ENCODE measurements at places on chromosomes 11 and 22. TPM values are rescaled to one million over a fixed set of nuclear protein-coding genes. Genes with fewer than 3 reads are reported as not detected.

GRCh38 chr11:111347723-111348115 lies 31.4 kb downstream of the POU2AF1 start:
- H3K27me3 ChIP-seq = no peaks in the 10 kb centered on the region
- H3K4me1 ChIP-seq = 0 out of 2 replicates have a peak, but pooled peaks cover 2% of the 10 kb centered on the region
- no peaks in the 10 kb centered on the region for H3K36me3 ChIP-seq
- no peak for DNase-seq
- no peak overlapping the region for H3K27ac ChIP-seq

GRCh38 chr11:62985041-62985750 lies 429 bp upstream of the SLC22A6 start:
- DNase-seq = no peak
- no peaks in the 10 kb centered on the region for H3K36me3 ChIP-seq
- H3K4me1 ChIP-seq = no peaks in the 10 kb centered on the region
- peaks cover 4% of the 10 kb centered on the region for H3K27me3 ChIP-seq

DNA sequence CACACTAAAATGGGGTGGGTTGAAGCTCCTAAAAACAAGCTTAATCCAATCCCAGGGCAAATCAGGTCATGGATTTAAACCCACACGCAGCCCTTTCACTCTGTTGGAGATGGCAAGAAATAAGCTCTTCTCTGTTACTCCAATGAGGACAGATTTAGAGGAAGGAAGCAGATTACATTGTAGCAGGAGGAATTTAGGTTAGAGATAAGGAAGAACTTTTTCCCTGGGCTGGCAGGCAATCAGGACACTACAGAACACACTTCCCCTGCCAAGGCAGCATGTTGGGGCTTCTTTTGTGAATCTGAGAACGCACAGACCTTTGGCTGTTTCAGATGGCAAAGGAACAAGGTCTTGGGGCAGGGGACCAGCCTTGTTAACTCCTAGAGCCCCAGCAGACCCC lies 46.2 kb downstream of the C11orf58 start:
- no peaks in the 10 kb centered on the region for H3K27me3 ChIP-seq
- H3K27ac ChIP-seq = no peak overlapping the region
- DNase-seq = no peak
- no peaks in the 10 kb centered on the region for H3K36me3 ChIP-seq
- peaks cover 12% of the 10 kb centered on the region for H3K4me1 ChIP-seq
- no peak overlapping the region for H3K4me3 ChIP-seq

DNA sequence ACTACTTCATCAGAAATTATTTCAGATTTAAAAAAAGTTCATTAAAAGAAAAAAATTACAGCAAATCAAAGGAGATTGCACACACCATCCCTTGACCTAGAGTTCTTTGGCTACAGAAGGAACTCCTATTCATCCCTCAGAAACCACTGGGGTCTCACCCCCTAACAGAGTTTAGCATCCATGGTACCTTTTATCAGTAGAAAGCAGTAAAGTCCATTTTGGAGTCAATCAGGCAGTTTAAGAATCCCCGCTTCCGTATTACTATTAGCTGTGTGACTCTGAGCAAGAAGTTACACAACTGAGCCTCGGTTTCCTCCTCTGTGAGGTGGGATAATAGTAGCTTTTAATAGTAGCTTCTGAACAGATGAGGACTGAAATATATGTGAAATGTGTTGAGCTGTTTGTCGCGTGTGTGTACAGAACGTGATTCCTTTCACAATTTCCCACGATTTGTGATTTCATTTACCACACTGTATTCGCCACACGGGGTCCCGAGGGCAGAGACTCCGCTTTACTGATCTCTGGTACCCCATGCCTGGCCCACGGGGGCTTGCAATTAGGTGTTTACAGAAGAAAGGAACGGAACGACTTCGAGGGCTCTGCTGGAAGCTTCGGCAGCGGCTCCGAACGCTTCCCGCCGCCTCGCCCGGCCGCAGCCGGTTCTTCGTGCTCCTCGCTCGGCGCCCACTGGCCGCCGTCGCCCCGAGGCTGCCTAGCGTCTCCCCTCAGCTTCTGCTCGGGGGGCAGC lies 72.5 kb upstream of the ZBED5 start:
- DNase-seq = peak; percentile 41
- H3K36me3 ChIP-seq = no peaks in the 10 kb centered on the region
- H3K4me3 ChIP-seq = peak overlapping the region; percentile 72
- H3K4me1 ChIP-seq = peaks cover 26% of the 10 kb centered on the region

DNA sequence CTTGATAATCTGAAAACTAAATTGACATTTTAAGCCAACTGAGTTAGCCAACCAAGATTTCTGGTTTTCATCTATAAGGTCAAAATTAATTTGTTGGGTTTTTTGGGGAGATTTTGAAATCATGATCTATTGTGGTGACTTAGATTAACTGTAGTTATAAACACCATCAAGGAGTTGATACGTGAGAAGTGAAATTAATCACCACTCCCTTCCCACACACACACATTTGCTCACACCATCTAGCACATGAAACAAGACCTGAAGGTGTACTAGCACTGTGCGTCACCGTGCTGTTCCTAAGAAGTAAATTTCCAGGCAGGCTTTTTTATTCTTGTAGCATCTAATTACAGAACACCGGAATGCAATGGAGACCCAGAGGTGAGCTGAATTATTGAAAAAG lies 2.1 kb downstream of the OR5B21 start:
- no peak for DNase-seq
- H3K4me3 ChIP-seq = no peak overlapping the region
- no peaks in the 10 kb centered on the region for H3K36me3 ChIP-seq
- H3K4me1 ChIP-seq = peaks cover 4% of the 10 kb centered on the region
- H3K27ac ChIP-seq = no peak overlapping the region
- H3K27me3 ChIP-seq = no peaks in the 10 kb centered on the region

DNA sequence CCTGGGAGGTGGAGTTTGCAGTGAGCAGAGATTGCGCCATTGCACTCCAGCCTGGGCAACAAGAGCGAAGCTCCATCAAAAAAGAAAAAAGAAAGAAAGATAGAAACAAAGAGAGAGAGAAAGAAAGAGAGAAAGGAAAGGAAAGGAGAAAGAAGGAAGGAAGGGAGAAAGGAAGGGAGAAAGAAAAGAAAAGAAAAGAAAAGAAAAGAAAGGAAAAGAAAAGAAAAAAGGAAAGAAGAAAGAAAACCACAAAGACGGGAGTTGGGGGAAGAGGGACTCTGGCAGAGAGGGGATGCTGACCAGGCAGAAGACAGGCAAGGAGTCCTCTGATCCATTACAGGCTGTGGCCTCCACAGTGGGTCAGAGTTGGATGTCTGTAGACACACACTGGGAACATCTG lies 18.8 kb upstream of the SLCO2B1 start:
- peaks cover 4% of the 10 kb centered on the region for H3K36me3 ChIP-seq
- H3K27ac ChIP-seq = no peak overlapping the region

DNA sequence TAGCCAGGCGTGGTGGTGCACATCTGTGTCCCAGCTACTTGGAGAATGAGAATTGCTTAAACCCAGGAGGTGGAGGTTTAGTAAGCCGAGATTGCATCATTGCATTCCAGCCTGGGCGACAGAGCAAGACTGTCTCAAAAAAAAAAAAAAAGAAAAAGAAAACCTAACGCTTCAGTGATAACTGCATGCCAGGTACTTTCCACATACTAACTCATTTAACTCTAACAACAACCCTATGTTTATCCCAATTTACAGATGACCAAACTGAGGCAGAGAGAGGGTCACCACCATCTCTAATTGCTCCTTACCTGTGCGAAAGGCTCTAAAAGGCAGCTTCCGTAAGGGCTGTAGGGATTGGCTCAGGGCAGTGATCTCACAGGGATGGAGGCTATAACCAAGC lies 11.6 kb downstream of the PISD start:
- H3K36me3 ChIP-seq = peaks cover 38% of the 10 kb centered on the region
- no peak overlapping the region for H3K4me3 ChIP-seq
- H3K27me3 ChIP-seq = no peaks in the 10 kb centered on the region
- peaks cover 15% of the 10 kb centered on the region for H3K4me1 ChIP-seq
- no peak for DNase-seq

GRCh38 chr22:43627485-43628213 lies 184.5 kb downstream of the EFCAB6 start:
- H3K4me1 ChIP-seq = peaks cover 18% of the 10 kb centered on the region
- no peak overlapping the region for H3K4me3 ChIP-seq
- DNase-seq = no peak
- H3K27ac ChIP-seq = no peak overlapping the region
- H3K27me3 ChIP-seq = no peaks in the 10 kb centered on the region

DNA sequence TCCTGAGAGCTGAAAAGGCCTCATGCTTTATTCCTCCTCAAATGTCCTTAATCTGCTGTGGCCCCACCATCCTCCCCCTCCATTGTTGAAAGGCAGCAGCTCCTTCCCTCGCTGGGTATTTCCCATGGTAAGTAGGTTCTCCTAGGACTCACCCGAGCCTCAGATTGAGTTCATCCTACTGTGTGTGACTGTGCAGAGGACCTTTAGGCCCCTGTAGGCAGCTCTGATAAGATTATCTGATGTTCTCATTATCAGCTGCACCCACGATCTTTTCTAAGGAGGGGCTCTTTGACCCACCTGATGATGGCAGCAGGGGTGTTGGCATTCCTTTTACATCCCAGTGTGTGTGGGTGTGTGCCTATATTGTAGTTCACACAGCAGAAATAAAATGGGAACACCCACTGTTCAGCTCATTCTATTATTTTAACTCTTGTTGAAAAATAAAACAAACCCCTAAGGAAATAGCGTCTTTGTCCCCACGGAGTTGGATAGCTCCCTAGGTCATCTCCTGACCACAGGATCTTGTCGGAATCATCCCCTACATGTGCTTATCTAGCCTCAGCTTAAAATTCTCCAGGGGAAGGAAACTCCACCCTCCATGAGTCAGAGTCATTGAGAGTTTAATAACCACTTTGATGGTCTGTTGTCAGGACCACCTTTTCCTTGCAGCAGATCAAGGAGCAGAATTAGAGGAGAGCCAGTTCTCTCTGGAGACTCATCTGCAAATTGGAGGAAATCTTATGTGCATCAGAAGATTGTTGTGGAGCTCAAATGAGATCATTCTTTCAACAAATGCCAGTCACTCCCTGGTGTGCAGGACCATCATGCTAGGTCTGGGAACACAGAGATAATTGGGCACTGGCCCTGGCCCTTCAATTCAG lies 19.3 kb downstream of the ENDOD1 start:
- no peak overlapping the region for H3K27ac ChIP-seq
- H3K4me3 ChIP-seq = no peak overlapping the region
- no peaks in the 10 kb centered on the region for H3K36me3 ChIP-seq
- no peak for DNase-seq

GRCh38 chr11:111209543-111210355 lies 35.8 kb upstream of the POU2AF2 start:
- no peak for DNase-seq
- H3K4me3 ChIP-seq = no peak overlapping the region
- no peaks in the 10 kb centered on the region for H3K4me1 ChIP-seq

DNA sequence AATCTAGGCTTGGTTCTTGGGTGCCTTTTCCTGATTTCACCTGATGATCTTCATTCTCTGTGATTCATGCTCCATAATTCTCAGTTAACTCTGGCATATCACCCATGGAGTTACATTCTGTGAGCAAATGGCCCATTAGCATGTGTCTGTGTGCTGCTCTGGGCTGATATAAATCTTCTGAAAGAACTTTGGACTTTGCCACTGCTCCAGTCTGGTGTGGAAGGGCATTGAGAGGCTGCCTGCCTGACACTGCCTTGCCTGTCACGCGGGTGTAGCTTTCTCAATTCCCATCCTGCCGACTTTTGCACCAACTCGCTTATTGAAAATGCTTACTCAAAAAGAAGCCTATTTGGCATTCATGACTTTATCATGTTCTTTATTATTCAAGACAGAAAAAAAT lies 42.2 kb downstream of the FAT3 start:
- no peak overlapping the region for H3K27ac ChIP-seq
- H3K36me3 ChIP-seq = peaks cover 2% of the 10 kb centered on the region
- no peaks in the 10 kb centered on the region for H3K27me3 ChIP-seq
- no peak overlapping the region for H3K4me3 ChIP-seq
- H3K4me1 ChIP-seq = peaks cover 36% of the 10 kb centered on the region
- DNase-seq = no peak

- peaks cover 24% of the 10 kb centered on the region for H3K36me3 ChIP-seq
- no peaks in the 10 kb centered on the region for H3K27me3 ChIP-seq
- no peak for DNase-seq
- H3K4me1 ChIP-seq = peaks cover 36% of the 10 kb centered on the region
Observed at GRCh38 chr22:42233879-42234278, 36.6 kb downstream of the TCF20 start.

- no peaks in the 10 kb centered on the region for H3K36me3 ChIP-seq
- H3K4me1 ChIP-seq = no peaks in the 10 kb centered on the region
- no peak overlapping the region for H3K4me3 ChIP-seq
- H3K27ac ChIP-seq = no peak overlapping the region
- H3K27me3 ChIP-seq = peaks cover 82% of the 10 kb centered on the region
Observed at GRCh38 chr22:22886546-22886945, 1.1 kb upstream of the IGLL5 start.

DNA sequence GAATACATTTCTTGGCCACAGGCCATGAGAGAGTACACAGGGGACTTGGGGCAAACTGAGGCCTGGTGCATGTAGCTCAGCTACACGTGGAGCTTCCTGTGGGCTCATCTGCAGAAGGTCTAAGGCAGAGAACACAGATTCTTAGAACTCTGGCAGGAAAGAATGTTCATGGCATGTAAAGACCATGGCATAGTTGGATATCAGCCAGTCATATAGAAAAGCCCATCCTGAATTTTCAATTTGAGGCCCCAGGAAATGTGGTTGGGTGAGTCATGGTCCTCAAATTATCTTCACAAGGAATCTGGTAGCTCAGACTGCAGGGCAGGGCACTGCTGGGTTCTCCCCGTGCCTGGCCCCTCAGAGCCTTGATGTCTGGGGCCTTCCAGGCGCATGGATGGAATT lies 13.7 kb upstream of the ST3GAL4 start:
- 0 out of 2 replicates have a peak overlapping the region, but pooled peaks have one; percentile 48 for H3K27ac ChIP-seq
- H3K27me3 ChIP-seq = no peaks in the 10 kb centered on the region
- peaks cover 36% of the 10 kb centered on the region for H3K4me1 ChIP-seq

- no peak for DNase-seq
- H3K4me1 ChIP-seq = peaks cover 32% of the 10 kb centered on the region
- peaks cover 22% of the 10 kb centered on the region for H3K36me3 ChIP-seq
- peak overlapping the region; percentile 5 for H3K4me3 ChIP-seq
Observed at GRCh38 chr22:43860126-43860525, 2.2 kb downstream of the SULT4A1 start.

DNA sequence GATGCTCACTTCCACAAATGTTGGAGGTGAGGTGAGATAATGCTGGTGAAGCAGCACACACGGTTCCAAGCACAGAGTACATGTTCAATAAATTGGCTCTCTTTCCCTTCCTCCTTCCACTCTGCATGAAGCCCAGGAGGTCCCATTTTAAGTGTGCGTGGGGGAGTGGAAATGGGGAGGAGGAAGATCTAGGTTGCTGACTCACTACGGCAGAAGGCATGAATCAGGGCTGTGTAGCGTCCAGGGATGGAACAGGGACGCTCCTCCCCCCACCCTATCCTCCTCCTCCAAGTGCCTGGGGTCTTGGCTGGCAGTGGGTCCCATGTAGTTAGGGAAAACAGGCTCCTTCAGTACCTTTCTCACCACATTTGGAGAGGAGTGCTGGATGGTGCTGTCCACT lies 44.2 kb downstream of the TRIM66 start:
- H3K4me1 ChIP-seq = peaks cover 28% of the 10 kb centered on the region
- H3K27me3 ChIP-seq = no peaks in the 10 kb centered on the region
- no peak for DNase-seq
- no peak overlapping the region for H3K27ac ChIP-seq

RIC3 gene
- total RNA-seq = 15.7 TPM

ADM gene
- total RNA-seq = 40.8 TPM

C22orf31 gene
- total RNA-seq = not detected
